Fibroblast of skin of left quadriceps (primary cell): ENCODE measurements at places on chromosomes 13 and 19.

GRCh38 chr19:51714848-51715247 is 8.9 kb downstream of the HAS1 start:
- no peak for DNase-seq

- no peak for DNase-seq
These were observed 2.7 kb downstream of the CCDC9 start for GRCh38 chr19:47258895-47259555.

DNA sequence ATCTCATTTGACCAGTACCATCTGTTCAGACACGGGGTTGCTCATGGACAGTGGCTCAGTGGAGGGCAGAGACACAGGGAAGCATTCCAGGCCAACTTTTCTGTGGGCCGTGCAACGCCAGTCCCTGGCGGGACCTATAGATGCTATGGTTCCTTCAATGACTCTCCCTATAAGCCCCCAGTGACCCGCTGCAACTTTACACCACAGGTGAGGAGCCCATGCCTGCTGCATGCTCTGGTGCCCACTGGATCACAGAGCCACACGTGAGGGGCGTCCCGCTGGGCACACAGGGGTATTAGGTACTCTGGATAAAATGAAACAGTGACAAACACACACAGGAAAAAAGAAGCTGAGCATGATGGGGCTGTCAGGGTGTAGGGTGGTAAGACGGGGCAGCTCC is 34.3 kb downstream of the LAIR2 start:
- no peak for DNase-seq

GRCh38 chr19:31678421-31678820 is 329.2 kb upstream of the TSHZ3 start:
- DNase-seq: no peak

GRCh38 chr13:48994706-48995105 is 19.0 kb downstream of the FNDC3A start:
- no peak for DNase-seq
